ENCODE measurements at places on chromosomes 11 and 22. TPM values are rescaled to one million over a fixed set of nuclear protein-coding genes. Genes with fewer than 3 reads are reported as not detected.

Gene CSNK1E
- total RNA-seq, result 191 TPM

Gene KIAA1671
- 31.8 TPM for total RNA-seq

Gene OR51E1
- not detected for total RNA-seq

Gene KRTAP5-8
- not detected for total RNA-seq

Gene IL17RA
- total RNA-seq, result 8.0 TPM

Gene IGSF9B
- 2.2 TPM for total RNA-seq

Gene CALCA
- not detected for total RNA-seq

Data from smooth muscle cell of the pulmonary artery (primary cell).